Spinal cord (tissue), 10 donors: ENCODE measurements at places on chromosomes 16 and 17. TPM values are rescaled to one million over a fixed set of nuclear protein-coding genes. Genes with fewer than 3 reads are reported as not detected.

- DNase-seq: no peak
These were observed 43.7 kb upstream of the ZNF750 start for GRCh38 chr17:82883419-82884031.

GRCh38 chr17:39903158-39903884, 15.1 kb downstream of the GSDMB start:
- DNase-seq: no peak

GRCh38 chr17:52026075-52026474, 132.4 kb downstream of the CA10 start:
- DNase-seq: no peak

The TBC1D3C gene
- total RNA-seq: not detected

The PPM1E gene
- 10.9 TPM for total RNA-seq

GRCh38 chr17:48502901-48503300, 27.9 kb downstream of the HOXB1 start:
- DNase-seq: no peak

DNA sequence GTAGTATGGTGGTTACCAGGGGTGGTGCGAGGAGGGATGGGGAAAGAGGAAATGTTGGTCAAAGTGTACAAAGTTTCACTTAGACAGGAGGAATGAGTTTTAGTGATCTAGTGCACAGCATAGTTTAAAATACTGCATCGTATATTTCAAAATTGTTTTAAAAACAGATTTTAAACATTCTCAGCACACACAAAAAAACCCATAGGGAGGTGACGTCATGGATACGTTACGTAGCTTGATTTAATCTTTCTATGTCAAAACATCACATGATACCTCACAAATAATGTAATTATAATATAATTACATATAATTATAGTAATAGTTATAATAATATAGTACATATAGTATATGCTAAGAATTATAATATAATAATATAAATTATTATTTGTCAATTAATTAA, 614.2 kb downstream of the TMEM114 start:
- no peak for DNase-seq

The CNGB1 gene
- 6.5 TPM for total RNA-seq

DNA sequence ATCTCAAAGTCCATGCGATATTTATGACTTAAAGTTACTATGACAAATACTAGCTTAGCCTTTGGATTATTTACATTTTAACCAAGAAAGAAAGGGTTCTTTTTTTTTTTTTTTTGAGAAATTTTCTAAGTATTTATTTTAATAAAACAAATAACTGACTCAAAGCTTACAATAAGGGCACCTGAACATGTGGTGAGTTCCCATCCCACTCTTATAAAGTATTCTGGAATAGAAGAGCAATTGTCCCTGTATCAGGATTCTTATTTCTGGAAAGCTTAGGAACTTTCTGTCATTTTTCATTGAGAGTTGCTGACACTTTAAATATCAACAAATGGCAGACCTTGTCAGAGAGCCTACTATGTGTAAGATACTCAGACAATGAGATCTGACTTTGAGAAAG, 686.1 kb upstream of the SOX9 start:
- DNase-seq: no peak

DNA sequence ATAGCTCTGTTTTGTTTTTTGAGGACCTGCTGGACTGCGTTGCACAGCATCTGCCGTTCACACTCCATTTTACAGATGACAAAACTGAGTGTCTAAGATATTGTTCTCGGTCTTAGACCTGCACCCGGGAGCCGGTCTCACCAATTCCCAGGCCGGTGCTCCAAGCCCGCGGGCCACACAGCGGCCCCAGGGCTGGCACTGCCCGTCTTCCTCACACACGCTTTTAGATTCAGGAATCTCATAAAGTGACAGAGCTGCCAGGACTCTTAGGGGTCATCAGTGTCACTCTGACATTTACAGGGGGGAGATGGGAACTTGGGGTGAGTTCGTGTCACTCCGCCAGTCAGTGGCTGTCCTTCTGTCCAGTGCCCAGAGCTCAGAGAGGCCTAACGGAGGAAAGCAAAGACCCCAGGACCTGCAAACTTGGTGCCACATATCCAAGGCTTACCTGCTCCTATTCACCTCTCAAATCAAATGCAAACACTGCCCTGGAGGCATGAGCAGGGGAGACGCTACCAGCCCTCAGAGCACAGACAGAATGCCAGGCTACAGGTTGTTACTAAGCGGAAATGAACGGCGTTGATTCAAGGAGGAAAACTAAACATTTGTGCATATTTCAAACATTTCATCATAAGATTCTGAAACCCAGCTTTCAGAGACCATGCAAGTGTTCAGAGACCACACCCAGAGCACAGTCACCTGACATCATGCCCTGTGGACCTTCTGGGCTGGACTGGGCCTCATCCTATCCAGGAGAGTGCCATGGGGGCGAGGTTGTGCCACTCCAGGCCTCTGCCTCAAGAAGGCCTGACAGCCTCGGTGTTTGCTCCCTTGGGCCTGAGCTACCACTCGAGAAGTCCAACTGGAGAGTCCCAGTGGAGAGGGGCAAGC, 29.5 kb downstream of the TNFRSF13B start:
- no peak for DNase-seq

DNA sequence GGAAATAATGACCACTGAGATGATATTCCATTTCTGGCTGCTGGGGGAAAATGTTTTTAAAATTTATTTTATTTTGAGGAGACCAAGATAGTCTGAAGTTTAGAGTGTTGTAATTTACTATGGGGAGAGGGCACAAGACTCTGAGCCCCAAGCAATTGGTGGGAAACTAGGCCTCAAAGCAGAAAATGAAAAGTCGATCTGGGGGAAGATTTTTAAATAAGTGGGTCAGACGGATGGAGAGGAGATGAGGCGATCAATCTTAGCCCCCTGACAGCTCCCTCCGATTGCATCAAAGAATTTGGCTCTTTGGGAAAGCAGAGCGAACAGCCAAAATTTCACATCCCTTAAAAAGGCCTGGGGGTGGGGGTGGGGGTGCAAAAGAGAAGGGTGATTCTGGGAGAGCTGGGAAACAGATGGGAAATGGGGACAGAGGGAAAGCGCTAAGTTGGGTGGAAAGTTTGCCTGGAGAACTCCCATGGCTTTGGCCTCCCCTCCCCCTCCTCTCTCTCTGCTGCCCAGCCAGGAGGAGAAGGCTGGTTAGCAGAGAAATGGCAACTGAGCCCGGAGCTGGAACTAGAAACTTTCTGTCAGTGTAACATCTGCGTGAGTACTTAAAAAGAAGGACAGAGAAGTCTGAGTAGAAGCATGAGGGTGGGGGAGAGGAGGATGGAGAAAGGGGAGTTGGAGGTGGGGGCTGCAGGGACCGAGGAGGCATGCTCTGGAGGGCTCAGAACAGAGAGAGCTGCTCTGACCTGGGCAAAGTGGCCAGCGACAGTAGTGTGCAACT, 1.4 kb upstream of the HOXB2 start:
- peak; percentile 70 for DNase-seq

The EPX gene
- 0.11 TPM for total RNA-seq

The CTF1 gene
- 2.1 TPM for total RNA-seq
